Activated naive CD8-positive, alpha-beta T cell treated with anti-CD3 and anti-CD28 coated beads for 36 hours (primary cell): ENCODE measurements at places on chromosomes 6 and 20.

- DNase-seq = no peak
These were observed 19.8 kb downstream of the LAMA4 start for GRCh38 chr6:112234601-112235000.

DNA sequence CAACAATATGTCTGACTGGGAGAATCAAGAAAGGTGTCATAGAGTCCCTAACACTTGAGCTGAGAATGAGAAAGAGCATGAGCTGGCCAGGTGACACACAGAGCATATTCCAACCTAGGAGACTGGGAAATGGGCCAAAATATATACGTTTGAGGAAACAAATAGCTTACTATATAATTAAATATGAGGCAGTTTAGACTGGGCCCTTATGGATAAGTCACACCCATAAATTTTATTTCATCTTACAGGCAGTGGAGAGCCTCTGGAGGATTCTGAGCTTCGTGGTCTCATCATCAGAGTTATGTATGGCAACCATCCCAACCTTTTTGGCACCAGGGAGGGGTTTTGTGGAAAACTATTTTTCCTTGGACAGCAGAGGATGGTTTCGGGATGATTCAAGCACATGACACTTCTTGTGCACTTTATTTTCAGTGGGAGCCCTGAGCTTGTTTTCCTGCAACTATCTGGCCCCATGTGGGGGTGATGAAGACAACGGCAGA is 12.9 kb upstream of the NQO2 start:
- no peak for DNase-seq

DNA sequence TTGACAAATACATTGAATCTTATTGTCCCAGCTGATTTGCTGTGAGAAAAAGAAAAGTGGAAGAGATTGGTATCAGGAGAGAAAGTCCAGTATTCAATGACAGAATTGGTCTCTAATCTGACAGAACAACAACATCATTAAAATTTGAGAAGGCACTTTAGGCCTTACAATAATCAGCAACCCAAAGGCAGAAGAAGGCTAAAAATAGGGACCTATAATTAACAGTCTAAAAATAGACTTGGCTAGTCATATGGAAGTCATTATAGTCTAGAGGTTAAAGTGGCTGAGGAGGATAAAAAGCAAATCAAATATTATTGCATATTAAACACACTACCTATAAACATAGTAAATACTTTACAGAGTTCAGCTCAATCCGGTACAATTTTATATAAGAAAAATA is 393.6 kb upstream of the JAG1 start:
- no peak for DNase-seq

DNA sequence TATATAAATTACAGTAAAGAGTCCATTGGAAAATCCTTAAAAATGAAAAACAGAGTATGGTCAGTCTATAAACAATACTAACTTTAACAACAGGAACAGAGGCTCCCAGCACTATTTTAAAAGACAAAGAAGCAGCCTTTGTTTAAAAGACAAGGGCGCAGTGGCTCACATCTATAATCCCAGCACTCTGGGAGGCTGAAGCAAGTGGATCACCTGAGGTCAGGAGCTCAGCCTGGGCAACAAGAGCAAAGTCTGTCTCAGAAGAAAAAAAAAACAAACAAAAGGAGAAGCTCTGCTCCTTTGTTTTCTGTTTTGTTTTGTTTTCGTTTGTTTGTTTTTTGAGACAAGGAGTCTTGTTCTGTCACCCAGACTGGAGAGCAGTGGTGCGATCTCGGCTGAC is 89.4 kb downstream of the DTNBP1 start:
- no peak for DNase-seq

DNA sequence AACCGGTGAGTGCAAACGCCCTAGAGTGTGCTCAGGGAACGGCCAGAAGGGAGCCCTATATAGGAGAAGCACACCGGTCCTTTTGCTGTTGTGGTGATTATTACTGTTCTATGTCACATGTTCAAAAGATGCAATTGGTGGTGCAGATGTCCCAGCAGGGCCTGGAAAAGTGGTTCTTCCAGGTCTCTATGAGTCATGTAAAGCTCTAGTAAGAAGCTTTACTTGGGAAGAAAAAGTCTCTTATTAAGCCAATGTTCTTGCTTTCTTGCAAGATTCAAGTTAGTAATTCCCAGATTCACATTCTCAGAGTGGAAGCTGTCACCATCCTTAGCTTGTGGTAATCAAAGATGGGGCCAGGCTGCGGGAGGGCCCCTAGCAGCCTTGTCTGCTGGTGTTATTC is 23.3 kb downstream of the EDN3 start:
- DNase-seq = no peak

GRCh38 chr20:17225851-17226409 is 910 bp upstream of the PCSK2 start:
- no peak for DNase-seq

DNA sequence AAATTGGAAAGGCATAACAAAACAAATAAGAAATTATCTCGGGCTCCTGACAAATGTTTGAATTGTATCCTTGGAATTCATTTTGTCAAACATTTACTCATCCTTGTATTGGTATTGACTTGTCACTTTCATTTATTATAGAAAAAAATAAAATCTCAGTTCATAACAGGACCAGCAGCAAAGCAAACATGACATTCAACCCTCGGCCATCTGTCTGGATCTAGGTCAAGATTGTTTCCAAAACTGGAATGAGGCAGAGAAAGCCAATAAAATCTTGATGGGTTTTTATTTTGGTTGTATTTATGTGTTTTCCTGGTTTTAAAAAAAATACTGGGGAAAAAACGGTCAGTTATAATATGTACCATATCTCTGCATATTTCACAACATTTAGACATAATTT is 42.9 kb upstream of the FABP7 start:
- no peak for DNase-seq

DNA sequence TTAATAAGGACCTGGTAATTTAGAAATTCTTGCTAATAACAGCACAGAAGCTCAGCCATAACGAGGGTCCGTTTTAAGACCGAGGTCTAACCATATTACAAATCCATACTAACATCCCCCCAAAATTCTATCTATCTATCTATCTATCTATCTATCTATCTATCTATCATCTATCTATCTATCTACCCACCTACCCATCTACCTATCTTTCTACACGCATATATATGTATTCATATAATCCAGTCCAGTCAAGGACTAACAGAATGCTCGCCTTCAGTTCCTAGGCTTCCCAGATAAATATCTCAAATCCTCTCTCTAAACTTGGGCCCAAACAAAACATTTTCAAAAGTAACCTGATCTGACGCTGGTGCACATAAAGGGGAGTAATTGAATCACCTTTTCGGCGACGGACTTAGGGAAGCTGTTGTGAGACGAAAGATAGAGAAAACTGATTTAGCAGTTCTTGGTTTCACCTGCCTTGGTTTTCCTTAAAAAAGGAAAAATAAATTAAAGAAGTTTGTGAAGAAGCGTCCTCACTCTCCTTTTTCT is 14.5 kb downstream of the HMGN4 start:
- no peak for DNase-seq

DNA sequence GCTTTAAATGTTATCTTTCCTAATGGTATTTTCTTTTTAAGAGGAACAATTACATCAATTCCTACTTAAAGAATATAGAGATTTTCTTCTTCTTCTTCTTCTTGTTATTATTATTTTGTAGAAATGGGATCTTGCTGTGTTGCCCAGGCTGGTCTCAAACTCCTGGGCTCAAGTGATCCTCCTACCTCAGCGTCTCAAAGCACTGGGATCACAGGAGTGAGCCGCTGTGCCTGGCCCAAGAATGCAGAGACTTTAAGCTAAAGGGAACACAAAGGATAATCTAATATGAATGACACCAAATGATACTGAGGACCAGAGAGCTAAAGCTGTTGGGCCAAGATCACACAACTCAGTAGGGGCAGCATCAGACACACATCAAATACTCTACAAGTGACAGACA is 87.4 kb upstream of the FOXQ1 start:
- DNase-seq = no peak

DNA sequence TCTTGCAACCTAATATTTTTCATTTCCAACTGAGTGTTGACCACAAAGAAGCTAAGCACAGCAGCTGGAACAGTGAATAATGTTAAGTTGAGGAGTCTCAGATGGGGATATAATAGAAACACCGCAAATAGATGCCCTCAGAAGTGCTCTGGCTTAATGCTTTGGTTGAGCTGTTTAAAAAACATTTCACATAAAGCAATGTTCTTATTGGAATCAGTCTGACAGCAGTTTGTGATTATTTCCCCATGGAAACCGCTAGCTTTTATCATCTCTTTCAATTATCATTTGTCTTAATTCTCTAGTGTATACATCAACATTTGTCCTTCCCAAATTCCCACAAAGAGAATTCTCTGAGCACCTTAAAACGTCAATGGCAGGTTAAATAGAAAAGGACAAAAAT is 30.8 kb downstream of the METTL24 start:
- DNase-seq = no peak

DNA sequence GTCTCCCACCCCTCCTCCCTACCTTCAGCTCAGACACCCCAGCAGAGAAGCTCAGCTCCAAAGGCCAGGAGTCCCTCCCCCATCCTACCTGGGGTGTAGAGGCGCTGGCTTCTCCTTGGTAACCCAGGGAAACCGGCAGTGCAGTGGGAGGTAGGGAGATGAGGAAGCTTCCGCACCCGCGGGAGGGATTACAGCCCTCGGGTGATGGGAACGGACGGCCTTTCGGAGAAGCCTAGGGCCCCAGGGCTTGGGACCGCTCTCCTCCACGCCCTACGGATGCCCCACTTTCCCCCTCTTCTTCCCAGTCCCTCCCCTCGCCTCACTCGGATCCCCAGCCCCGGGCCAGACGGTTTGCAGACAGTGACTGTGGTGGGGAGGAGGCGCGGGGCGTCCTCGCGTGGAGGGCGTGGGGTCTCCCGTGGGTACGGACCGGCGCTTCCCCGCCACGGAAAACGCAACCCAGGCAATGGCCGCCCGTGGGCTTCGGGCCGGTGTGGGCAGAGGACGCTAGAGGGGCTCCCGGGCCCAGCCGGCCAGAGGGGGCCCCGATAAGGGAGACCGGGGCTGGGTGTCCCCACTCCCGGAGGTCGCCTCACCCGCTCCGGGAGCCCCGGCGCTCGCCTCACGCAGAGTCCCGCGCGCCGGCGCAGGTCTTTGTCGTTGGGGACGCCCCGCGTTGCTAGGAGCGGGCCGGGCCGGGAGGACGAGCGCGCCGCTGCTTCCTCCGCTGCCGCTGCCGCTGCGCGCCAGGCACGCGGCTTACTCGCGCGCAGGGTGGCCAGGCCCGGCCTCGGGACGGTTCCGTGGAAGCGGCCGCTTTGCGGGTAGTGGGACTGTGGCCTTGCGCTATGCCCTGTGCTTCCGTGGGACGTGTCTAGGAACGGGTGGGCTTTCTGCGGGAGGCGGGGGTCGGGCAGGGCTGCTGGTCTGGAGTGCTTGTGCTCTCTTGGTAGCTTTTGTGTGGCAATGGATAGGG is 15.8 kb downstream of the AARS2 start:
- DNase-seq = peak; percentile 63

GRCh38 chr20:54122189-54122588 is 51.6 kb downstream of the CYP24A1 start:
- DNase-seq = no peak

- DNase-seq = no peak
These were observed 6.1 kb downstream of the PDRG1 start for GRCh38 chr20:31945785-31946184.

GRCh38 chr6:170286246-170286933 is 4.5 kb downstream of the DLL1 start:
- DNase-seq = no peak

DNA sequence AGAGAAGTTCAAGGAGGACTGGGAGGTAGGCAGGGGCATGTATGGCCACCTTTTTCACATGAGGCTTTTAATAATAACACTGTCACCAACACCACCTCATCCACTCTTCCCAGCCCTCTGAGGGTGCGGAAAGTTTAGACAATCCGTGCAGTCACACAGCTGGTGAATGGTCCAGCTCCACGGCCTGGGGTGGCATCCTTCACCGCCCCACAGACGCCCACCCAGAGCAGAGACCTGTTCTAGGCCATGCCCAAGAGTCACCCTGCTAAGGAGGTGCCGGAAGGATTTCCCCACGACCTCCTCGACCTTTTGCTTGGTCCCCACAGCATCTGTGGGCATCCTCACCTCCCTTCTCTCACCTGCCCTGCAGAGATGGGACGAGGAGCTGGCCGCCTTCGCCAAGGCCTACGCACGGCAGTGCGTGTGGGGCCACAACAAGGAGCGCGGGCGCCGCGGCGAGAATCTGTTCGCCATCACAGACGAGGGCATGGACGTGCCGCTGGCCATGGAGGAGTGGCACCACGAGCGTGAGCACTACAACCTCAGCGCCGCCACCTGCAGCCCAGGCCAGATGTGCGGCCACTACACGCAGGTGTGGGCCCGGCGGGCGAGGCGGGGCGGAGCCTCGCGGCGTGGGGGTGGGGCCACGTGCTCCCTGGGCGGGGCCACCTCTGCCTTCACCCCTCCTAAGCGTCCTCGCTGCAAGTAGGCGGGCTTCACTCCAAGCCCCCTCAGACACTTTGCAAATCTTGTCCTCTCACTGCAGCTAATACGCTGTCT is 4.4 kb downstream of the PI16 start:
- no peak for DNase-seq

DNA sequence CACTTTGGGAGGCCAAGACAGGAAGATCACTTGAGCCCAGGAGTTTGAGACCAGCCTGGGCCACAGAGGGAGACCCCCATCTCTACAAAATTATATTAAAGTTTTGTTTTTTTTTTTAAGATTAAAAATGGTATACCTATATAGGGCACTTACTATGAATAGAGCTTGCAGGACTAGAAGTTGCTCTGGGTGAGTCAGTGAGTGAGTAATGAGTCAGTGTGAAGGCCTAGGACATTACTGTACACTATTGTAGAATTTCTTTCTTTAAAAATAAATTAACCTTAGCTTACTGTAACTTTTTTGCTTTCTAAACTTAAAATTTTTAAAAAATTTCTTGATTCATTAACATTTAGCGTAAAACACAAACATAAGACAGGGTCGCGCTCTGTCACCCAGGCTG is 29.7 kb downstream of the STK35 start:
- DNase-seq = no peak

DNA sequence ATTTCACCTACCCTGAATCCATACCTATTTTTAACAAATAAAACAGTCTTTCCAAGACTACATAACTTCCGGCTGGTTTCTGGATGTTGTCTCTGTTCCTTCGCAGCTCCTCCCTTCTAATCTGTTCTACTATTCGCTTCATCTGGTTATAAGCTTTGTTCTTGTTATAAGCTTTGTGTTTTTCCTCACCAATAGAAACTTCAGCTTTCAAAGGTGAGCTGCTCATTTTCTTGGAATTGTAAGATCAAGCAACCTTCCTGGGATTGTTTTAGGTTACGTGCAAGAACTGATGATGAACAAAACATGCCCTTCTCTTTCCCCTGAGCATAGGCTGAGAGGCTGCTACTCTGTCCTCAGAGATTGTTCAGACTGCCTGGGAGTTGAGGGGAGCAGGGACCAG is 2.1 kb downstream of the GFOD1 start:
- no peak for DNase-seq

DNA sequence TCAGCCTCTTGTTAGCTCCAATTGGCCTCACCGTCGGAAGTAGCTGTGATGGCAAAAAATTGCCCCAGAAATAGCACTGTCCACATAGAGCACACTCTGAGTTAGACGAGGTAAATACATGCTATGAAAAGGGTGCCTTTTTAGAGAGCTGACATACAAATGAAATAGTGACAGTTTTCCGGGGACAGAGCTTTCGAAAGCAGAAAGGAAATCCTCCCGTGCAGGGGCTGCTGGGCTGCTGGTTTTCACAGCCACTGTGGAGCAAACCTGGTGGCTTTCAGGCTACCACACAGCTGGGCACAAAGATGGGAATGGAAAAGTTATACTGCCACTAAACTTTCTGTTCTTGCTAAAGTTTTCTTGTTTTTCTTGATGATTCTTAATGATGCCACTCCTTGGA is 8.3 kb downstream of the SLPI start:
- no peak for DNase-seq
